ENCODE measurements at places on chromosomes 7 and 10. TPM values are rescaled to one million over a fixed set of nuclear protein-coding genes. Genes with fewer than 3 reads are reported as not detected.
A peak's percentile ranks its signal among the peaks of the same experiment; 100 is the strongest.

DNA sequence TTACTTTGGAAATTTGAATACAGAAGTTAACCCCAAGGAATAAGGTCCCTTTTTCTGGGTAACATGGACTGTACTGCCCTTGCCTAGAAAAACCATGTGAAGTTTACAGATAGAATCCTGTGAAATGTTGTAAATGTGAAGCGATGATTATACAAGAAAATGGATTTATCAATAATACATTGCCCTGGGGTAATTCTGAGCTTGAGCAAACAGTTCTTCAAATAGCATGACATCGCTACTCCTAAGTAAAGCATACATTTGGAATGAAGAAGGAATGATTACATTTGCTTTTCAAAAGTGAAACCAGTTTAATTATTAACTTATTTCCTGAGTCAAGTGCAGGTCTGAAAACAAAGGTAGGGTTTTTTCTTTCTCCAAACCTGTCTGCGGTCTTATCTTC, 43.3 kb upstream of the FZD8 start:
- no peak overlapping the region for H3K4me3 ChIP-seq
- no peak for DNase-seq
- H3K27me3 ChIP-seq: no peaks in the 10 kb centered on the region
- H3K36me3 ChIP-seq: no peaks in the 10 kb centered on the region

- H3K27ac ChIP-seq: no peak overlapping the region
- H3K36me3 ChIP-seq: no peaks in the 10 kb centered on the region
- no peak for DNase-seq
- H3K27me3 ChIP-seq: no peaks in the 10 kb centered on the region
Observed at GRCh38 chr10:86962981-86963310, 4.5 kb downstream of the SNCG start.

- no peaks in the 10 kb centered on the region for H3K36me3 ChIP-seq
- DNase-seq: no peak
Observed at GRCh38 chr10:21402606-21403083, 122.8 kb downstream of the SKIDA1 start.

GRCh38 chr10:668786-669485, 20.5 kb downstream of the DIP2C start:
- H3K36me3 ChIP-seq: no peaks in the 10 kb centered on the region
- DNase-seq: no peak
- no peaks in the 10 kb centered on the region for H3K4me1 ChIP-seq
- H3K4me3 ChIP-seq: no peak overlapping the region

DNA sequence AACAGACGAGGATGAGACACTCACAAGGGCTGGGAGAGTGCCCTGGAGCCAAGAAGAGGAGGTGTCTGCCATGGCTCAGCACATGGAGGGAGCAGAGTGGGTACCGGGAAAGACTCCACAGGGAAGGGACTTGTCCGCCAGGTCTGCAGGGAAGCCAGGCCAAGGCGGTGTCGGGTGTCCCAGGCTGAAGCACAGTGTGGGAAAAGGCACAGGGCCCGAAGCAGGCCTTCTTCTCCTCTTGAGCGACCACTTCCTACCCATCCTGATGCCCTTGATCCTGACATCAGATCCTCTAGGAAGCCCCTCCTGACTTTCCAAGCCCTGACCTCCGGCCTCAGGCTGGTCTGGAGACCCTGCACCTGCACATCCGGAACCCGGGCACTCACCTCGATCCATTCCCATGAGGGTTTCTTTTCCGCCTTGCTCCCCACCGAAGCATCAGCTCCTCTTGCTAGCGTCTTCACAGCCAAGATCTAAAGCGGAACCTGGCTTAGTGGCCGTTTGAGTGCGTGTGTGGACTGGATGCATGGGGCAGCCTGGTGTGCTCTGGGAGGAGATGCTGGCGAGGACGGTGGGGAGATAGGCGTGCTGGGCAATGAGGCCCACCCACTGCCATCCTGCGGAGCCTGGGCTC, 8.5 kb downstream of the CALML3 start:
- peak overlapping the region; percentile 85 for H3K27ac ChIP-seq
- DNase-seq: no peak
- H3K4me3 ChIP-seq: no peak overlapping the region
- no peaks in the 10 kb centered on the region for H3K36me3 ChIP-seq
- H3K27me3 ChIP-seq: no peaks in the 10 kb centered on the region

- H3K4me1 ChIP-seq: no peaks in the 10 kb centered on the region
- DNase-seq: no peak
- no peaks in the 10 kb centered on the region for H3K36me3 ChIP-seq
- H3K27me3 ChIP-seq: no peaks in the 10 kb centered on the region
- H3K27ac ChIP-seq: no peak overlapping the region
- H3K4me3 ChIP-seq: no peak overlapping the region
Observed at GRCh38 chr7:115054478-115055065, 132.7 kb downstream of the MDFIC start.

DNA sequence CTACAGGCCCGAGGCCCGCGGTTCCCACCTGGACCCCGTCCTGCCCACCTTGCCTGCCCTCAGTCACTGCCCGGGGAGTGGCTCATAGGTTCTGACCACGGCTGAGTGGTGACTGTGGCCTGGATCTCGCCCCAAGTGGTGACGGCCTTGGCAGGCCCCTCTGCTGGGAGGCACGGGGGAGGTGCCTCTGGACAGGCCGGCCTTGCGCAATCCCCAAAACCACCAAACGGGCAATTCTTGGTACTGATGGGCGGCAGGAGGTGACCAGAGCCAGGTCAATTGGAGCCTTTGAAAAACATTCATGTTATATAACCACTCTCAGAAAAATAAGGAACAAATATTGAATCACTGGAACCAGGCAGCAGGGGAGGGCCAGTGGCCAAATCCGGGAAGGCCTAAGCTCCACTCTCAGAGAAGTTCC, 83.4 kb downstream of the PRKAG2 start:
- no peak overlapping the region for H3K4me3 ChIP-seq
- peak overlapping the region; percentile 51 for H3K27ac ChIP-seq
- no peaks in the 10 kb centered on the region for H3K27me3 ChIP-seq
- DNase-seq: no peak
- H3K4me1 ChIP-seq: peaks cover 11% of the 10 kb centered on the region

DNA sequence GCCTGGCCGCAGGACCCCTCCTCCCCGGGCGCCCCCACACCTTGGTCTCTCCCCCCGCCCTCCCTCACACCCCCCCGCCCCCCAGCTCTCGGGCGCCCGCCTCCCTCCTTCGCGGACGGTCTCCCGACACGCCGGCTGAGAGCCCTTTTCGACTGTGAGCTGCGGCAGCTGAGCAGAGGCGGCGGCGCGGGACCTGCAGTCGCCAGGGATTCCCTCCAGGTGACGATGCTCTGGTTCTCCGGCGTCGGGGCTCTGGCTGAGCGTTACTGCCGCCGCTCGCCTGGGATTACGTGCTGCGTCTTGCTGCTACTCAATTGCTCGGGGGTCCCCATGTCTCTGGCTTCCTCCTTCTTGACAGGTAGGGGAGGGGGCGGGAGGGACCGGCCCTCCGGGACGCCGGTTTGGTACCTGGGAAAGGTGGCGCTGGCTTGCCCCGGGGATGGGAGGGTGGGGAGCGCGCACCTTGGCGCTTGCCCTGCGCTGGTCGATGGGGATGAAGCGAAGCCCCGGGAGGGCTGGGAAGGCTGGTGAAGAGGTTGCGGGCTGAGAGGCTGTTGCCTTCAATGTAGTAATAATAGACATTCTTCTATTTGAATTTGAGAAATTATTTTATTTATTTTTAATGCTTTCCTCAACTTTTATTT, at the start of gene BMPER:
TSS of gene BMPER (plus strand) at position 151 of the 644 bp plus-strand sequence. CDS start at position 226, 75 bp downstream.
- no peaks in the 10 kb centered on the region for H3K36me3 ChIP-seq
- H3K4me1 ChIP-seq: no peaks in the 10 kb centered on the region
- no peak for DNase-seq

GRCh38 chr7:139104091-139104450, 5.4 kb downstream of the ZC3HAV1 start:
- H3K4me3 ChIP-seq: peak overlapping the region; percentile 21
- no peaks in the 10 kb centered on the region for H3K4me1 ChIP-seq
- peak overlapping the region; percentile 45 for H3K27ac ChIP-seq
- H3K27me3 ChIP-seq: no peaks in the 10 kb centered on the region

- no peaks in the 10 kb centered on the region for H3K36me3 ChIP-seq
- no peak overlapping the region for H3K27ac ChIP-seq
- peak overlapping the region; percentile 85 for H3K4me3 ChIP-seq
- DNase-seq: no peak
- H3K4me1 ChIP-seq: peaks cover 4% of the 10 kb centered on the region
- no peaks in the 10 kb centered on the region for H3K27me3 ChIP-seq
Observed at GRCh38 chr10:44961230-44961571, 1.6 kb downstream of the RASSF4 start.

GRCh38 chr7:111414374-111414773, 147.9 kb downstream of the IMMP2L start:
- no peaks in the 10 kb centered on the region for H3K4me1 ChIP-seq
- H3K27ac ChIP-seq: no peak overlapping the region
- H3K27me3 ChIP-seq: no peaks in the 10 kb centered on the region
- no peak for DNase-seq

DNA sequence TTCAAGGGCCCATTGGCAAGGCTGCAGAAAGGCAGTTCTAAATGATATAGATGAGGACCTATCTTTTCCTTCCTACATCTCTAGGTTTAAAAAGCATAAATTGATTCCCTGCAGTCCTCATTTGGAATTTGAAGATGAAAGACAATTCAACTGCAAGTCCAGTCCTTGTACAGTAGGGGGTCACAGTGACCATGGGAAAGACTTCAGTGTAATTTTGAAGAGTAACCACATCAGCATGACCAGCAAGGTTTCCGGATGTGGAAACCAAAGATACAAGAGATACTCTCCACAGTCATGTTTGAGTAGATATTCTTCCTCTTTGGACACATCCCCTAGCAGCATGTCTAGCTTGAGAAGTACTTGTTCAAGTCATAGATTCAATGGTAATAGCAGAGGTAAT, 539.3 kb upstream of the TEX47 start:
- no peak overlapping the region for H3K27ac ChIP-seq
- no peak overlapping the region for H3K4me3 ChIP-seq
- DNase-seq: no peak
- no peaks in the 10 kb centered on the region for H3K36me3 ChIP-seq
- H3K27me3 ChIP-seq: no peaks in the 10 kb centered on the region
- no peaks in the 10 kb centered on the region for H3K4me1 ChIP-seq

GRCh38 chr10:8665322-8665721, 610.8 kb downstream of the GATA3 start:
- no peak overlapping the region for H3K27ac ChIP-seq
- DNase-seq: no peak

DNA sequence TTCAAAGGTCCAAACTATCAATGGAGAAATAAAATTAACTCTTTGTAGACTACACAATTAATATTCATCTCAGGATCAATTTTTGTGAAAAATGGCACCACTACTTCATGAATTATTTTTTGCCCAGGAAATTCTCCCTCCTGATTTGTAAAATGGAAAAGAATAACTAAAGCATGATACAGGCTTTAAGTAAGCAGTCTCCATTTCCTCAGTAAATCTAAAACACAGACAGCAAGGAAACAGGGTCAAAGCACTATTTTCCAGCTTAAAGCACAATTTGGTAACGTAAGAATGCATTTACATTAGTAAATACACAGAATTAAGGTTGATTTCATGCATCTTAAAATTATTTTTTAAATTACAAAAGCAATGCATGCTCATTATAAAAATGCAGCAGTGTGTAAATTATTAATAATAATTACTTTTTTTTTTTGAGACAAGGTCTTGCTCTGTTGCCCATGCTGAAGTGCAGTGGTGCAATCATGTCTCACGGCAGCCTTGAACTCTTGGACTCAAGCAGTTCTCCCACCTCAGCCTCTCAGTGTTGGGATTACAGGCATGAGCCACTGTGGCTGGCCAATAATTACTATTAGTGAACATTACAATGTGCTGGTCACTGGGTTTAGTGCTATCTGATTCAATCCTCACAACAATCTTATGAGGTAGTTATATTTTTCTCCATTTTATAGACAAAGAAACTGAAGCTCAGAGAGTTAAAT, 26.1 kb upstream of the VCL start:
- H3K27ac ChIP-seq: no peak overlapping the region
- no peak overlapping the region for H3K4me3 ChIP-seq
- H3K27me3 ChIP-seq: no peaks in the 10 kb centered on the region
- no peaks in the 10 kb centered on the region for H3K36me3 ChIP-seq
- H3K4me1 ChIP-seq: no peaks in the 10 kb centered on the region

DNA sequence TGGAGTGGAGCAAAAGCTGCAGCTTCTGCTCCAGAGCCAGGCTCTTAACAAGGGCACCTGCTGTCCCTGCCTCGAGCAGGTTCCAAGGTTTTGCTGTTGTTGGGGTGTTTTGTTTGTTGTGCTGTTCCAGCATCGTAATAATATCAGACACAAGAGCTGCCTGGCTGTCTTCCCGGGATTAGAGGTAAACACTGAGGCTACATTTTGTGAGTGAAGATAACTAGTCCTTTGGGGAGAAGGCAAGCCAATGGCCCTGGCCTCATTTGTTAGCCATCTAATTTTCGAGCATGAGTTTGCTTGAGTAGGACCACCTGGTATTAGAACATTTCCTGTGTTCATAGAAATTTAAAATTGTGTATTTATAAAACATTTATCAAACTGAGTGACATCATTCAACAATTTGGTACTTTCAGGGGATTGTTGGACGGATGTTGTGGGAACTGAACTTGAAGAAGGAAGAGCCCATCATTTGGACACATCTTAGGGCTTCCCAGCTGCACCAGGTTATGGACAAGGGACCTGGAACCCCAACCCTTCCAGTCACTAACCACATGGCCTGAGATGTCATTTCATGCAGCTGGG, 555.0 kb downstream of the TNS3 start:
- no peaks in the 10 kb centered on the region for H3K27me3 ChIP-seq
- no peaks in the 10 kb centered on the region for H3K36me3 ChIP-seq
- H3K4me3 ChIP-seq: no peak overlapping the region
- no peaks in the 10 kb centered on the region for H3K4me1 ChIP-seq
- DNase-seq: no peak

DNA sequence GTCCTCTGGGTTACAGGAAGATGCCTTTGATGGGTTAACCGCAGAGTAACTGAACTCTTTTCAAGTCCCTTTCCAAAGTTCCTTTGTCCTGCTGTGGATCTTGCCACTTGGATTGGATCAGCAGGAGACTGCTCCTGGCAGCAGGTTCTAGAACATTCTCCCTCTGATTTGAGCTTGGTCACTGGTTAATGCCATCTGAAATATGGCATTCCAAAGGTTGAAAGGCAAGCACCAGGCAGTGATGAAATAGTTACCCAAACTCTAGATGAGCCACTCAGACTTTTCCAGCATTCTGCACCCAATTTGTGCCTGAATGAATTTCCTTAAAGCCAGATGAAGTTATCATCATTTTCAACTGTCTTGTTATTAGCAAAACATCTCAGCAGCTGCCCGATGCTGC, 343.9 kb downstream of the RNLS start:
- no peaks in the 10 kb centered on the region for H3K36me3 ChIP-seq
- no peaks in the 10 kb centered on the region for H3K27me3 ChIP-seq
- no peaks in the 10 kb centered on the region for H3K4me1 ChIP-seq
- H3K4me3 ChIP-seq: no peak overlapping the region

The OR6V1 gene
- total RNA-seq: not detected

The RNLS gene
- total RNA-seq: 27.9 TPM

The OPALIN gene
- not detected for total RNA-seq

The FAM25A gene
- not detected for total RNA-seq

The HOXA6 gene
- 9.0 TPM for total RNA-seq

The DDX21 gene
- 66.7 TPM for total RNA-seq

The MRM2 gene
- total RNA-seq: 20.2 TPM

The AGMO gene
- total RNA-seq: 4.3 TPM

The IFIT1 gene
- 13.9 TPM for total RNA-seq
